Stomach (tissue), 19 donors: ENCODE measurements at places on chromosomes 11 and 22.

DNA sequence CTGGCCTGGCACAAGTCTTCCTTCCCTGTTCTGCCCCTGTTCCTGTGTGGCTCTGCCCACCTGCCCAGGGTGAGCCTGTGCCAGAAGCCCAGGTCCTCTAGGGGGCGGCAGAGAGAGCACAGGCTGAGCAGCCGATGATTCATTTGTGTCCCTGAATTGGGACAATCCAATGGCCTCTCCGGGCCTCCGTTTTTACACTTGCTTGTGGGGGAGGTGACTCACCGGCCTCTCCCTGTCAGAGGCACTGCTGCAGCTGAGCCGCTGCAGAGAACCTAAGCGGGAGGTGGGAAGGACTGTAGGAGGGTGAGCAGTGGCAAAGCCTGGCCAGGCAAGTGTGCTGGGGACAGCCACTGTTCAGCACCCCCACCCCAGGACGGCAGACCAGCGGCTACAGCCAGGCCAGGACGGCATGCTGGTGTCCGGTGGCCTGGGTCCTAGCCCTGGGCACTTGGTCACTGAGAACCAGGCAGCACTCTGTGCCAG, 65.2 kb upstream of the LMO1 start:
- peak; percentile 81 for DNase-seq

DNA sequence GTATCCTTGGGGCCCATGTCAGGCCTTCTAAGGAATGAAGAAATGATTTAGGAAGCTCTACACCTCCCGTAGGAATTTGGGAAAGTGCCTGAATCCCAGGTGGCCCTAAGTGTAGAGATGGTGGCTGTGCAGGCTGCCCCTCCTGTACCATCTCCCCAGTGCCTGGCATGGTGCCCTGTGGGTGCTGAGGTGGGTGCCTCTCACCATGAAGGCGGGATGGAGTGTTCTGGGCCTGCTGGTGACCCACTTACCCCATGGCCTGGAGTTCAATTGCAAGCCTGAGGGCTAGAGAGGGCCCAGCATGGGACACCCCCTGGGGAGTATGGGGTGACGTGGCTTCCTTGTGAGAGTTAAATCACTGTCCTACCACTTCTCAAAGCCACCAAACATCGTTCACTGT, 19.8 kb downstream of the SAMM50 start:
- no peak for DNase-seq

GRCh38 chr11:59756558-59756840, 1.3 kb downstream of the STX3 start:
- no peak for DNase-seq

DNA sequence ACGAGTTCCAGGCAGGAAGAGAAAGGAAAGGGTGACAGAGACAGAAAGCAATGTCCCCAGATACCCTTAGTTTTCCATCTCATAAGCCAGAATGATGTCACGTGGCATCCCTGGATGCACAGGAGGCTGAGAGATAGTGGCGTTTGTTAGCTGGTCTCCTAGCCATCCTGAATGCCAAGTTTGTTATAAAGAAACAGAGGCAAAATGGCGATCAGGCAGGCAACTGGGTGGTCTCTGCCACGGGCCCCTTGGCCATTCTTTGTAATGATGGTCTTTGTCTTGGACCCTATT, 5.3 kb downstream of the SMIM38 start:
- no peak for DNase-seq

DNA sequence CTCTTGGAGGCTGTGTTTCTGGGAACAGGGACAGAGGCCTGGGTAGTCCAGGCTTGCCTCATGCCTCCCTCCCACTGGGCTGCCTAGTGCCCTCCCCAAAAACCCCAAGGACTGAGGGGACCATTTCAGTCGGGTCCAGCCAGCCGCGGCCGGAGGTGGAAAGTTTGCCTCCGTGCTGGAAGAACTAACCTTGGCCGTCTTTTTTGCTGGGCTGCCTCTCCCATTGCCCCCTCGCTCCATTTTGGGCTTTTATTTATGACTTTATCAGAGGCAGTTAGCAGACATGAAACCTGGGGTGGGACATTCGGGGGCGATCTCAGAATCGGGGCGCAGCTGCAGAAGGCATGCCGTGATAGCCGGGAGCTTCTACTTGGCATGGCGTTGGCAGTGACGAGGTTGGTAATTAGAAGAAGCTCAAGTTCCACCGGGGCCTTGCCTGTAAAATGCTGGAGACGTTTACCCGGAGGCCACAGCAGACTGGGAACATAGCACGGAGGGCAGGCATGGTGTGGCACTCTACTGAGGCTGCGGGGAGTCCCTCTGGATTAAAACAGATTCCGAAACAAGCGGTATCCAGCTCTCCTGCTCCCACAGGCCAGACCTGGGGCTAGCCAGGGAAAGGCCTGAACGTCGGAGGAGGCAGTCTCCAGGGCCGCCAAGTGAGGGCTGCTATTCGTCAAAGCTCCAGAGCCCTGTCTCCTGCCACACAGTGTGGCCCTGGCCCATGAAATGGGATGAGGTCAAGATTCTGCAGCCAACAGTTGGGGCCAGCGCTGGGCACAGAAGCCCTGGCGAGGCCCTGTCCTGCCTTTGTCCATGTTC, 76.4 kb upstream of the PPARA start:
- DNase-seq, result no peak

DNA sequence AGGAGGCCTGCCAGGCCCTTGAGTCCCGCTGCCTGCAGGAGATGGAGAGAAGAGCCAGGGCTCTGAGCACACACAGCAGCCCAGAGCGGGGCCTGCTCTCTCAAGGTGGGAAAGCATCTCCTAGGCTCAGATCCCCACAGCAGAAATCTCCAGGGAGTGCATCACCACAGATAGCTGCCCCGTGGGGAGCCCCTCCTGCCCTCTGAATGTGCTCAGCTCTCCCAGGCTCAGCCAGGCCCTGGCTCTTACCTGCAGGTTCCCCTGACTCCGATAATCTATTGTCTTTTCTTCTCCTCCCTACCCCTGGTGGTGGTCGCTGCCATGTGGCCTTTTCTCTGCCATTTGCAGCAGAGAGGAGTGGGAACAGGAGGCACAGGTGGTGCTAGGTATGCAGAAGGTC, 49.9 kb downstream of the BTG4 start:
- DNase-seq, result no peak

GRCh38 chr11:70628855-70629844, 230.8 kb downstream of the CTTN start:
- peak; percentile 51 for DNase-seq

GRCh38 chr11:16261836-16262644, 94.3 kb downstream of the SOX6 start:
- no peak for DNase-seq

DNA sequence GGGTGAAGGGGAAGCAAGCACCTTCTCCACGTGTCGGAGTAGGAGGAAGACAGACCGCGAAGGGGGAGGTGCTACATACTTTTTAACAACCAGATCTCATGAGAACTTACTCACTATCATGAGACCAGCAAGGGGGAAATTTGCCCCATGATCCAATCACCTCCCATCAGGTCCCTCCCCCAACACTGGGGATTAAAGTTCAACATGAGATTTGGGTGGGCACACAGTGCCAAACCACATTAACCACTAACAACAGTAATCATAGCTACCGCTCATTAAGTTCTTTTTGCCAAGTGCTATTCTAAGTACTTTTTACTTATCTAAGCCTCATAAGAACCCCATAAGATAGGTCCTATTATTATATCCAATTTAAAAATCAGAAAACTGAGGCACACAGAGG, 450.5 kb upstream of the DDI1 start:
- DNase-seq, result no peak

GRCh38 chr22:41361716-41362310, 19.9 kb upstream of the TEF start:
- no peak for DNase-seq

DNA sequence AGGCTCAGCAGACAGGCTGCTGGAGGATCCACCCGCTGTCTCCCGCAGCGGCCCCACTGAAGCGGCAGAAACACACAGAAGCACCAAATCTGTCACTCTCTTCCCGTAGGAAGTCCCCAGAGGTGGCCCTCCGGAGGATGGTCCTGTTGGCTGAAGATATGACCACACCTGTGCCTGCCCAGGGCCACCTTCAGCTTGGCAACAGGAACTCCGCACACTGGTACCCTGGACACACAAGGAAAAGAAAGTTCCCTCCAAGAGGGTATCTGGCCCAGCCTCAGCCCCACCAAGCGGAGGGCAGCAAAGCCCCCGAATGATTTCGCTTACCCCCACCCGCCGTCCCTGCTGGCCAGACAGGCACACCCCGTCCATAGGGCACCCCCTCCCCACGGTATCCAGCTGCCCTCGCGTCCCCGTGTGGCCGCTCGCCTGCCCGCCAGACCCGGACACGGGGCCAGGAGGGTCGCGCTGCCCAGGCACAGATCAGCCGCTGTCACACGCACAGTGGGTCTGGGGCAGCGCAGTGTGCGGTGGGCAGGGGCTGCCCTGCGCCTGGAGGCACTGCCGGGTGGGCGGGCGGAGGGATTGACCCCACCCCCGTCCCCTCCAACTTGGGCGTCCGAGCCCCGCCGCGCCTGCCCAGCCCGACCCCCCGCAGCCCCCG, 7.0 kb downstream of the RASSF7 start:
- DNase-seq, result no peak

DNA sequence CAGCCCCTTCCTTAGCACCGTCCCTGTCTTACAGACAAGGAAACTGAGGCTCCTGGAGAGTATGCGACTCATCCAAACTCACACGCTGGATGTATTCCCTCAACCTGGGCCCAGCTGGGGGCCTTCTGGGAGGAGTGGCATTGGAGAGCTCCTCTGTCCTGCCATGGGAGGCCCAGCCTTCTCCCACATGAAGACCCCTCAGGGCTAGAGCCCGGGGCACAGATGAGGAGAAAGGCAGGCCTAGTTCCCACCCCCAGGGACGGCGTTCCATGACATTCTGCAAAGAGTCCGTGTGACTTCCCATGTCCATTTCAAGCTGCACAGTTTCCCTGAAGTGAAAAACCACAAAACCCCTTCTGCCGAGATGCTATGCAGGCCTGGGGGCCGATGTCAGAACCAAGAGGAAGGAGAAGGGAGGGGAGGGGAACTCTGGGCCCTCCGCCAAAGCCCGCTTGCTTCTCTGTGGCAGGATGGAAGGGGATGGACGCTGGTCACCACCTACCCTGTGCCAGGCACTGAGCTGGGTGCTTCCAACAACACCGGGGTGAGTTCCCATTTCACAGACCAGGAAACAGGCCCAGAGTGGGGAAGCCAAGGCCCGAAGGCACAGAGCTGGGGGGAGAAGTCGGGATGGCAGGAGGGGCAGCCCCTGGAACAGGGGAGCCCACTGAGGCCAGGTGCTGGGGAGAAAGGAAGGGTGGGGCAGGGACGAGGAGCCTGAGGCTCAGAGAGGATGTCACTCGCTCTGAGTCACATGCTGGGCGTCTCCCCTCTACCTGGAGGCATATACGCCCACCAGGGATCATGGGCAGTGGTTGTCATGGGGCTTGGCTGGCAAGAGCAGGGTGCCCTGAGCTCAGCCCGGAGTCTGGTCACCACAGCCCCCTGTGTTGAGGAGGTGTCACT, 15.7 kb downstream of the RAC2 start:
- peak; percentile 67 for DNase-seq

- DNase-seq, result no peak
Observed at GRCh38 chr11:62572431-62572830, 1.3 kb downstream of the EEF1G start.

GRCh38 chr11:95371153-95371552, 140.2 kb upstream of the SESN3 start:
- DNase-seq, result no peak

- DNase-seq, result no peak
Observed at GRCh38 chr11:115939104-115939730, 435.0 kb upstream of the CADM1 start.

GRCh38 chr11:118198370-118198769, 21.9 kb upstream of the SCN2B start:
- DNase-seq, result peak; percentile 83

DNA sequence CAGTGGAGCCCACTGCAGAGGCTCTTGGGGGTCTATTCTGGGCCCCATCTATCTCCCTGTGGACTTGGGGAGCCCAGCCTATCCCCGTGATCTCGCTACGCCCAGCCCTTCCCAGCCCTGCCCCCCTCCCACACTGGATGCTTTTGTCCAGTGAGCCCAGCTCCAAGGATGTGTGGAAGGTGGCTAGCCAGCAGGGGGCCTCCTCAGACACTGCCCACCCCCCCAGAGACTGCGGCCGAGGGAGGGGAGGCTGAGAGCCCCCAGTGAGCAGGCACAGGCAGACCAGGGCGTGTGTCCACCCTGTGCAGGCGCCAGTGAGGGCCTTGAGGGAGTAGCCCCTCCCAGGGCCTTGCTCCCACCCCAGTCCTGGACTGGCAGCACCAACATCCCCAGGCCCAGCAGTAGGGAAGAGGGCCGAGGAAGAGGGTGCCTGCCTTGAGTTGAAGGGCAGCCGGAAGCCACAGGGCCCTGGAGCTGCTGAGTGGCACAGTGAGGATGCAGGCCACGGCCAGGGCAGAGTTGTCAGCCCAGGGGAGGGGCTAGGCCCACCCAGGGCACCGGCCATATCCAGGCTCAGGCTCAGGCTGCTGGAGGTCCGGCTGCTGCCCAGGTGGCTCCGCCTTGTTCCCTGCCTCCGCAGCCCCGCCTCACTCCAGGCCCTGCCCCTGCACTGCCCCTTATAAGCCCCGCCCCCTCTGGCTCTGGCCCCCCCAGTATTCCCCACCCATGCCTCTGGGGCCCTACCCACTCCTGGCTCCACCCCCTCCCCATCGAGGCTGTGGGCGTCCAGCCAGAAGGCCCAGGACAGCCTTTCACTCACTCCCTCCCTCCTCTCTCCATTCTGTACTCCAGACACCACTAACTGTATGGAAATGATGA, 28.0 kb downstream of the MOB2 start:
- DNase-seq, result peak; percentile 93

DNA sequence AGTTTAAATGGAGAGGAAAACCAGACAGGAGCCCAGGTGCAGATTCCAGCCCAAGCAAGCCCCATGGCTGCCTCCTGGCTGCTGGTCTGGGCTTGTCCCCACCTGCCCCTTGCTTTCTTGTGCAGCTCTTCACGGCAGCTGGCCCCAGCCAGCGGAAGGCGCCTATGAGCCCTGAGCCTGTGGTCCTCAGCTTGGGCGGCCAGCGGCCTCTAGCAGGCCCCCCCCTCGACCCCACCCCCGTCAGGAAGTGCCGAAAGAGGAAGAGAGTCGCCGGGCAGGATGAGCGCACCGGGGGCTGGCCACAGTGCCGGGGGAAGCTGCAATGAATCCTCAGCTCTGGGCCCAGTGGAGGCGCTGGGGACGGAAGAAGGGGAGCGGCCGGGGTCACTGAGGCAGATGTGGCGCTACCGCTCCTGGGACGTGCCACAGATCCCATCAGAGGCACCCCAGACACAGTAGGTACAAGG, 2.1 kb upstream of the DGKZ start:
- DNase-seq, result no peak
